ENCODE measurements at places on chromosomes 12 and 14.

- DNase-seq, result peak; percentile 93
- H3K27me3 ChIP-seq, result no peaks in the 10 kb centered on the region
- peaks cover 25% of the 10 kb centered on the region for H3K4me1 ChIP-seq
- no peaks in the 10 kb centered on the region for H3K36me3 ChIP-seq
- peak overlapping the region; percentile 86 for H3K27ac ChIP-seq
- peak overlapping the region; percentile 78 for H3K4me3 ChIP-seq
Observed at GRCh38 chr12:131895640-131896079, 1.2 kb downstream of the ULK1 start.

- no peak overlapping the region for H3K4me3 ChIP-seq
- H3K4me1 ChIP-seq, result peaks cover 38% of the 10 kb centered on the region
- peaks cover 13% of the 10 kb centered on the region for H3K36me3 ChIP-seq
- peak overlapping the region; percentile 68 for H3K27ac ChIP-seq
- DNase-seq, result peak; percentile 77
- no peaks in the 10 kb centered on the region for H3K27me3 ChIP-seq
Observed at GRCh38 chr12:124452576-124453331, 114.7 kb downstream of the NCOR2 start.

DNA sequence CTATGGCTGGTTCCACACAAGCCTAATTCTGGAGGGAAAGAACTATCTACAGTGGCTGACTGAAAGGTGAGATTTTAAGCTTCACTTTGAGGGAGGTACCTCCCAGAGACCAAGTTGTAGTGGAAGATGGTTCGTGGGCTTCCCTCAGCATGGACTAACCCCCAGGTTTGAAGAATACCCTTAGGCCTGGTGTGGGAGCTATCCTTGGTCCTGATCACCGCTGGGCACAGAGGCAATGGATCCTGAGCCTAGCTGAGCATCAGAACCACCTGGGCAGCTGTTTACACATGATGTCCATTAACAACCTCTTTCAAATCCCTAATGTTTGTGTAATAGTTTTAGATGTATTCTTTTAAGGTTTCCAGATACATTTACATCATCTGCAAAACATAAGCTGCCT, 10.3 kb downstream of the DAO start:
- H3K27me3 ChIP-seq, result peaks cover 3% of the 10 kb centered on the region
- H3K36me3 ChIP-seq, result no peaks in the 10 kb centered on the region
- no peak overlapping the region for H3K4me3 ChIP-seq
- H3K27ac ChIP-seq, result no peak overlapping the region
- H3K4me1 ChIP-seq, result no peaks in the 10 kb centered on the region

DNA sequence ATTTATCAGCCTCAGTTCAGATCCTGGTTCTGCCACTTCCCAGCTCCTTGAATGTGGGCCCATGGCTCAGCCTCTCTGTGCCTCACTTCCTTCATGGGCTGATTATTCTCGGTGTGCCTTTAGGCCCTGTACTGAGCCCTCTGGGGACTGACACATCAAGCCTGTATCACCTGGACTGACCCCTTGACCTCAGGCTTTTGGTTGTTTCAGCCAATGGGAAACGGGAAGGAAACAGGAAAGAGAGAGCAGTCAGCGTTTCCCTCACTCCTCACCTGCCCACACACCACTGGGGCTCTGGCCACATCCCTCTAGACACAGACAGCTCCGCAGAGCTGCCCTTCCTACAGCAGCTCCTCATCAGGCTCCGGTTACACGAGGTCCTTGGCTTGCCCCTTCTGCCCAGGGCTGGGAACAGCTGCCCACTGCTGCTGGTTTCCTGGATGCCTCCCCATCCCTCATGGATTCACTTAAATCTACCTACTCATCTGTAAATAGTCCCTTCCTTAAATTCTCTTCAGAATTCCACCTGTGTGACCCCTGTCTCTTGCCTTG, 37.0 kb upstream of the ITPR2 start:
- no peak overlapping the region for H3K4me3 ChIP-seq
- H3K27ac ChIP-seq, result no peak overlapping the region
- peaks cover 3% of the 10 kb centered on the region for H3K27me3 ChIP-seq
- no peaks in the 10 kb centered on the region for H3K36me3 ChIP-seq

DNA sequence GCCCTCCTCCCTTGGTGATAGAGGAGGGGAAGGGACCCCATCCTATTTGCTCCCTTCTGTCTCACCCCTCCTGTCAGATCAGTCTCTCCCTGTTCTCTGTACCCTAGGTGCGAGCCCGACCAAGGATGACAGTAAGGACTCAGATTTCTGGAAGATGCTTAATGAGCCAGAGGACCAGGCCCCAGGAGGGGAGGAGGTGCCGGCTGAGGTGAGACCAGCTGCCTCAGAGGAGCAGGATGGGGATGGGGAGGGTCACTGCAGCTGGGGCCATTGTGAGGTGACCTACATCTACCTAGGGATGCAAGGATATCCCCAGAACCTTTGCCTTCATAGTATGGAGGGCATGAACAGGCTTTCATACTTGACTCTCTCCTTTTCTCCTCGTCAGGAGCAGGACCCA, 22.2 kb downstream of the AGAP2 start:
- no peak for DNase-seq
- peaks cover 36% of the 10 kb centered on the region for H3K36me3 ChIP-seq
- H3K4me3 ChIP-seq, result no peak overlapping the region
- H3K27me3 ChIP-seq, result no peaks in the 10 kb centered on the region
- no peak overlapping the region for H3K27ac ChIP-seq

- no peak for DNase-seq
- peak overlapping the region; percentile 67 for H3K27ac ChIP-seq
- H3K27me3 ChIP-seq, result no peaks in the 10 kb centered on the region
- H3K4me3 ChIP-seq, result no peak overlapping the region
Observed at GRCh38 chr12:27305673-27306456, 26.8 kb upstream of the BMAL2 start.

- no peak overlapping the region for H3K27ac ChIP-seq
- no peaks in the 10 kb centered on the region for H3K36me3 ChIP-seq
- H3K4me1 ChIP-seq, result no peaks in the 10 kb centered on the region
- H3K27me3 ChIP-seq, result peaks cover 5% of the 10 kb centered on the region
- no peak for DNase-seq
Observed at GRCh38 chr14:72060460-72060859, 128.2 kb downstream of the RGS6 start.

- H3K4me1 ChIP-seq, result peaks cover 18% of the 10 kb centered on the region
- no peak for DNase-seq
- H3K27ac ChIP-seq, result no peak overlapping the region
- no peak overlapping the region for H3K4me3 ChIP-seq
Observed at GRCh38 chr12:123065676-123066383, 85.1 kb downstream of the PITPNM2 start.

DNA sequence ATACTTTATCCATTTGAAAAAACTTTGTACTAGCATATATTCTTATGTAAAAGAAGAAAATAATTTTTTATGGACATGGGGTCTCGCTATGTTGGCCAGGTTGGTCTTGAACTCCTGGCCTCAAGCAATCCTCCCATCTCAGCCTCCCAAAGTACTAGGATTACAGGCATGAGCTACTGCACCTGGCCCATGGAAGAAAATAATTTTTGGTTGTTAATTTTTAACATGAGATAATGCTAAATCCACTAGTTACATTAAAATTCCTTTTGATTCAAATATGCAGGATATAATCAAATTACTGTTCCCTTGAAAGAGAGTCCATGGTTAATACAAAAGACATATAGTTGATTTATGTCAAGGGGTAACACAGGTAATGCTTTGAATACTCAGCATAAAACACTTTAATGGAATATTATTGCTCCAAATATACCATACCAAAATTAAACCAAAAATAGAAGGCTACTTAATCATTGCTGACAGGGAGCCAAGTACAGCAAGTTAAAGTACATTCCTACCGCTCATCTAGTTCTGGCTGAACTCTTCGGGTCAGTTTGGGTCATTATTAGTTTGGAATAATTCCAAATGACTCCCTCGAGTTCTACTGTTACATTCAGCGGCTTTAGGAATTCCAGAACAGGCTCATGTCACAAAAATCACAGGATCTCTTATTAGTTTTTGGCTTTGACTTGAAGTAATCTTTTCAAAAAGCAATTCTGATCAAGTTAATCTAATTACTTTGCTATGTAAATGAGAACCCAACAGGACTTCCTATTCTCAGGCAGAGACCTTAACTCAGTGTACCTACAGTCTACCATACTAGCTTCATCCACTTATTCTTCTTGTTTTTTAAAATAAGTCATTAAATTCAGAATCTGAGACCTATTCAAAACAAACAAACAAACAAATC, 6.1 kb downstream of the SOS2 start:
- DNase-seq, result no peak
- no peaks in the 10 kb centered on the region for H3K27me3 ChIP-seq
- no peaks in the 10 kb centered on the region for H3K36me3 ChIP-seq
- H3K4me3 ChIP-seq, result peak overlapping the region; percentile 31
- H3K27ac ChIP-seq, result peak overlapping the region; percentile 92

DNA sequence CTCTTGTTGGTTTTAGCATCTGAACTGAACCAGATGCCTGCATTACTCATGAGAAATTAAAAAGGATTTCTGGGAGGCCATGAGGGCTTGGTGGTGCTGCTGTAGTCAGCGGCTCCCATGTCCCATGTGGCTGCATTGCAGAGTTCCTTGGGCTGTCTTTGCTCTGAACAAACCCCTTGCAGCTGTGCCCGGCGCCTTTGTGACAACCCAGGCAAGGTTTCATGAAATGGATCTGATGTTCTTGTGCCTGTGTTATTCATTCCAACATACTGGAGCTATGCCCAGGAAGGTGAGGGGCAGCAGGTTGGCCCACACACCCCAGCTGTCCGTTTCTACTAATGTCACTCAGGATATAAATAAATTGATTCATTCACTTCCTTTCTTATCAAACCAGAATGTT, 40.8 kb downstream of the TGFB3 start:
- no peak for DNase-seq
- H3K4me1 ChIP-seq, result peaks cover 16% of the 10 kb centered on the region
- no peaks in the 10 kb centered on the region for H3K27me3 ChIP-seq
- H3K36me3 ChIP-seq, result no peaks in the 10 kb centered on the region
- peak overlapping the region; percentile 53 for H3K27ac ChIP-seq
- H3K4me3 ChIP-seq, result no peak overlapping the region

GRCh38 chr12:3684449-3685051, 68.4 kb downstream of the CRACR2A start:
- peaks cover 11% of the 10 kb centered on the region for H3K27me3 ChIP-seq
- no peak overlapping the region for H3K4me3 ChIP-seq
- no peaks in the 10 kb centered on the region for H3K4me1 ChIP-seq
- no peak overlapping the region for H3K27ac ChIP-seq
- peaks cover 1% of the 10 kb centered on the region for H3K36me3 ChIP-seq

DNA sequence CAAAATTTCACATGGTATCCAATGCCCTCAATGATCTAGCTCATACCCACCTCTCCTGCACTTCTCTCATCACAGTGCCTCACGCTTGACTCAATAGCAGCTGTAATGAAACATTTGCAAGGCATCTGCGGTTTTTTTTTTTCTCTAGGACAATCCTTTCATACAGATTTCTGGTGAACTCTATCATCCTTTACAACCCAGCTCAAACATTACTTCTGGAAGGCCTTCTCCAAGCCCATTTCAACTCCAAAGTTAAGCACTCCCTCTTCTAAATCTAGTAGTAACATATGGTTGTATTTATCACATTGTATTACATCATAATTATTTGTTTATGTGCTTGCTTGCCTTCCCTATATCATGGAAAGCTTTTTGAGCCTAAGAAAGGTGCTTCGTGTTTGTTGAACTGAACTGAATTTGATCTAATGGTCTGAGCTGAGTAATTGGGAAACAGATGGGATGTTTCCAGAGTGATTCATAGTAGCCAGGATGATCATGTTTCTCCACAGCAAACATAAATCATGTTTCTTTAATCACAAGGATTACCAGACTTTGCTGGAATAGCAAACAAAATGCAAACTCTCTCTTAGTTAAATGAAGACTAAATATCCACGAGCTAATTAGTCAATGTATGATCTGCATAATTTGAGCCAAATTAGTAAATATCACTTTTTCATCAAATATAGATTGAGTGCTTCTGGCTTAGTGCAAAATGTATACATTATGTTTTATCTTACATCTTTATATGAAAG, 14.3 kb downstream of the CFL2 start:
- no peak overlapping the region for H3K4me3 ChIP-seq
- no peaks in the 10 kb centered on the region for H3K36me3 ChIP-seq
- no peak for DNase-seq
- no peaks in the 10 kb centered on the region for H3K27me3 ChIP-seq
- peak overlapping the region; percentile 80 for H3K27ac ChIP-seq

- no peaks in the 10 kb centered on the region for H3K36me3 ChIP-seq
- peaks cover 13% of the 10 kb centered on the region for H3K4me1 ChIP-seq
- H3K27me3 ChIP-seq, result no peaks in the 10 kb centered on the region
- no peak overlapping the region for H3K27ac ChIP-seq
- DNase-seq, result no peak
Observed at GRCh38 chr12:19181666-19182426, 52.3 kb downstream of the PLEKHA5 start.

DNA sequence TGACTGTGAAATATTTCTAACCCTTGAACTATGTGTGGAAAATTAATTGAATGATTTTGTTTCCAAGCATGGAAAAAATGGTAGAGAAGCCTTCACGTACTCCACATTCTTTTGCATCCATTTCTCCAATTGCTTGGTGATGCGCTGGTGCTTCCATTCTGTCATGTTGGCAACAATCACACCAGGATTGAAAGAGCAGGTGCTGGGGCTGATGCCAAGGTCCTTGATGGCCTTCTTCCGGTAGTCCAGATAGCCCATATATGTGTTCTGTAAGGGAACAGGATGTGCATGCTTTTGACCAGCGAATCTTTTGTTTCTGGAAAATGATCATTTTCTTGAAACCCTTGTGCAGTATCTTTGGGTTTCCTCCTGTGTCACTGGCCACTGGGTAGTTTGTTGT, 28.6 kb downstream of the TDG start:
- DNase-seq, result no peak
- no peaks in the 10 kb centered on the region for H3K4me1 ChIP-seq
- H3K4me3 ChIP-seq, result no peak overlapping the region
- H3K27ac ChIP-seq, result no peak overlapping the region

GRCh38 chr12:10641735-10642500, 28.5 kb upstream of the MAGOHB start:
- H3K36me3 ChIP-seq, result peaks cover 14% of the 10 kb centered on the region
- no peaks in the 10 kb centered on the region for H3K27me3 ChIP-seq
- no peak overlapping the region for H3K4me3 ChIP-seq
- H3K27ac ChIP-seq, result no peak overlapping the region

DNA sequence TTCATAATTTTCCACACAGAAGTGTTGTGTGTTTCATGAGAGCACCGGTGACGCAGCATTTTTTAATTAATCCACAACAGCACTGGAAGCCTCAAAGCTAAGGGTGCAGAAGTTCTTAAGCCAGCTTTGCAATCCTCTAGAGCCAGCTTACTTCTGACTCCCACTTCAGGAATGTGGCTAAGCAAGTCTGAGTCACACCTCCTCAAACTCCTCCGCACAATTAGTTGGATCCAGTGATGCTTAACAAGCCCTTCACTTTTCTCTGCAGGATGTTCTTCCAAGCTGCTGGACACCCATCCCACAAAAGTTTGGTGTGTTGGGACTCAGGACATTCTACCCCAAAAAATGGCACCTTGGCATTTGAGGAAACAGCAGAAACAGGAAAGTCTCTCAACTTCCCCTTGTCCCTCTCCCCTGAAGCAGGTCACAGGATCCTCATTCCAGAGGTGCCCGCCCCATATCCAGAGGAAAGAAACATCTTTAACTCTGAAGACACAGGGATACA, 210.0 kb downstream of the PPM1H start:
- no peaks in the 10 kb centered on the region for H3K36me3 ChIP-seq
- H3K4me3 ChIP-seq, result peak overlapping the region; percentile 9
- peak overlapping the region; percentile 92 for H3K27ac ChIP-seq
- H3K27me3 ChIP-seq, result no peaks in the 10 kb centered on the region
- peaks cover 75% of the 10 kb centered on the region for H3K4me1 ChIP-seq

Data from chondrocyte (in vitro differentiated cells).